ENCODE measurements at places on chromosomes 11 and 22.

DNA sequence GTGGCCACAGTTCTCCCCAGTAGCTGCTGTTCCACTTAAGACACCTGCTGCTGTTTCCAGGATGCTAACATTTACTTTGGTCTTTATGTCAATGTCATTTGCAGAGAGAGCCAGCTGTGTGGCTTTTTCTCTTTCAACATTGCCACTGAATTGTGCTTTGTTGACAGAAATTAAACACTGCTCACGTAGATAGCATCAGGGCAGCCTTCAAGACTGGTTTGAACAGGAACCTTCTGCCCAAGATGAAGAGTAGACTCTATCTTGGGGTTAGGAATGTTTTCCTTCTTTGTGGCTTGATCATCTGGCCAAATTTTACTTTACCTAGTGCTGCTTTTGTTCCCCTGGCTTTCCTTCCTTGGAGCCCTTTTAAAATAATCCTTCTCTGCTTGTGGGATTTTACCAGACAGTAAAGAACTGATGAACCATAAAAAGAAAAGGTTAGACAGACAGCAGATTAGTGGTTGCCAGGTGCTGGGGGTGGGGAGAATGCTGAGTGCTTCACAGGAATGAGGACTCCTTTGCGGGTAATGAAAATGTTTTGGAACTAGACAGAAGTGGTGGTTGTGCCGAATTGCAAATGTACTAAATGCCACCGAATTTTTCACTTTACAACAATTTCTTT, 22.7 kb upstream of the XBP1 start:
- DNase-seq: peak; percentile 95

GRCh38 chr22:19120829-19121630, 1.2 kb downstream of the DGCR2 start:
- DNase-seq: no peak

GRCh38 chr11:47340980-47341775, 11.3 kb downstream of the MYBPC3 start:
- DNase-seq: no peak

- peak; percentile 91 for DNase-seq
Measured at GRCh38 chr11:16883174-16883573, 131.0 kb downstream of the PLEKHA7 start.

DNA sequence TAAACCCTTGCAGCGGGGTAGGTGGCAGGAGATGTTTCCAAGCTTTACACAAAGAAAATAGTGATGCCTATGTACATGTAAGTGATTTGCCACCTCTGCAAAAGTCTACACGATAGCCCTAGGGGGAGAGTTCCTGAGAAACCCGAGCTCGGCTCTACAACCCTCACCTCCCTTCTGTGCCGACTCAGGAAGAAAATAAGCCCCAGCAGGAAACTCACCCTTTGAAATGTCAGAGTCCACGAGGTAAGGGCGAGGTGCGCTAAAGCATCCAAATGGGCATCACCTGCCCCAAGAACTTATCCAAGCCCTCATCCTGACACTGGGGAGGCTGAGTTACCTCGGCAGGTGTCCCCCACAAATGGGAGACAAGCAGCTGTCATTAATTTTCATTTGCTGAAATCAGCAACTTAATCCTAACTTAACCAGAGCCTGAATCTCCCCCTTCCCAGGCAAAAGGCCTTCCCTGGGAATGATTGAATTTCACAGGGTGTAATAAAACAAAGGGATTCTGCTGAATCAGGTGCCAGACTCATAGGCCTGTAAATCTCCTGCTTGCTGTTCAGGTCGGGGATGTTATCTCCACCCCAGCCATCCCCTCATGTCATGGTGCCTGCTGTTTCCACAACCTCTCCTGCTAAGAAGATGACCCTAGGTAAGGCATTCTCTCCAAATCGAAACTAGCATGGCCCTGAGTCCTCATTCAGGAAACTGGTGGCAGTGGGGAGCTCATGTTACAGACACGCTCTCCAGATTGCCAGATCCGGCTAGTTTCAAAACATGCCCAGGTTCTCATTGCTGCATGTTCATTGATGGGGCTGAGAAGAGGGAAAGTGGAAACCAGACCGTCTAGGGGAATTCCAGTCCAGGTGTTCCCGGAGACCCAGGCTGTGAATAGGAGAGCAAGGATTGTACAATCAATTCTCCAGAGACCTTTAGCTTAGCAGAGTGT, 105.3 kb upstream of the KIRREL3 start:
- peak; percentile 3 for DNase-seq

GRCh38 chr11:71568704-71569349, 3.5 kb downstream of the KRTAP5-10 start:
- peak; percentile 22 for DNase-seq

DNA sequence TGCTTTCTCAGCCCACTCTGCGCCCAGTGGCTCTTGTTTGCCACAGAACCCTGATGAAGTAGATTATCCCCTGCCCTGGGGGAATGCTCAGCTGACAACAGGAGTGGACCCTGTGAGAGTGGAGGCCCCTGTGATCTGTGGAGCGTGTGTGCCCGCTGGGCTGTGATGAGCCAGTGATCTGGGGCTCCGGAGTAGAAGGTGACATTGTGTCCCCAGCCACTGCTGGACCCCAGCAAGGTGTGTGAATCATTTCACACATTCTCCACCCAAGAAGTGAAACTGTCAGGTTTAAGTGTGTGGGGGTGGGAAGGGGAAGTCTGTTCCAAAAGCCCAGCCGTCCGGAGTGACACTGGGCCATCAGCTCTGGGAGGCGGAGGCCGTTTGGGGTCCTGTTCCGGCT, 33.1 kb upstream of the GRAMD4 start:
- DNase-seq: no peak

- DNase-seq: no peak
Measured at GRCh38 chr22:28379951-28380350, 299.7 kb downstream of the TTC28 start.

- no peak for DNase-seq
Measured at GRCh38 chr11:127620671-127621070, 620.1 kb upstream of the KIRREL3 start.

GRCh38 chr22:39943953-39944872, 16.0 kb upstream of the TMA7B start:
- no peak for DNase-seq

DNA sequence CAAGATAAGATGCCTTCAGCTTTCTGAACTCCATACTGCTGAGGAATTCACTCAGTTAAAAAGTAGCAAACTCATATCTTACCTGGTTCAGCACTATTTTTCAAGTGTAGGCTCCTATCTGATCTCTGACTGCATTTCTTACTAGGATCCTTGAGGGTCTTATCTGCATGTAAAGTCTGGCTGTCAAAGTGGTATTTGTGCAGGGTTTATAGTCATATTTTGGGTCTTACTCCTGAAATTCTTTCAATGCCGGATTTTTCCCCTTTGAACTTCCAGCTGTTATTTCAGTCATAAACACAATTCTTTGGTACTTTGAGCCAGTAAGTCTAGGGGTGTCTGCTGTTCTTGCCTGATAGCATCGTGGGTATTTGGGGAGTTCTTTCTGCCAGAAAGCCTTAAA, 25.3 kb upstream of the NOX4 start:
- no peak for DNase-seq
